ENCODE measurements at places on chromosomes 5 and 9.

GRCh38 chr5:27472000-27472763 lies 433.8 kb upstream of the CDH9 start:
- DNase-seq, result no peak

DNA sequence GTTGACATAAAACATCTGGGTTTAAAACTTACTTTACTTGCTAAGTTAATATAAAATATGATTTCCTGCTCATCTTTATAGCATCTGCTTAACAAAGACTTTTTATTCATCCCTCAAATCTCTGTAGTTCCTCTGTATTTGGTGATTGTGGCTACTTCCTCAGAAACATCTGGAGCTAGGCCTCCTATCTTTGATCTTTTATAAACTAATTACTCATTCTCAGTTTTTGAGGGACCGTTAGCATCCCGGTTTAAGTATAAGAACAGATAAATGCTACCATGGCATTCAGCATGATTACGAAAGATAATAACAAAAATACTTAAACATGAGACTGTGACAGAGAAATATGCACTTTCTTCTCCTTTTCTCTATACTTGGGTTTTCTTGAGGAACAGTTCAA lies 85.3 kb downstream of the SLC38A9 start:
- DNase-seq, result no peak

GRCh38 chr9:84779883-84780282 lies 110.4 kb downstream of the NTRK2 start:
- no peak for DNase-seq

DNA sequence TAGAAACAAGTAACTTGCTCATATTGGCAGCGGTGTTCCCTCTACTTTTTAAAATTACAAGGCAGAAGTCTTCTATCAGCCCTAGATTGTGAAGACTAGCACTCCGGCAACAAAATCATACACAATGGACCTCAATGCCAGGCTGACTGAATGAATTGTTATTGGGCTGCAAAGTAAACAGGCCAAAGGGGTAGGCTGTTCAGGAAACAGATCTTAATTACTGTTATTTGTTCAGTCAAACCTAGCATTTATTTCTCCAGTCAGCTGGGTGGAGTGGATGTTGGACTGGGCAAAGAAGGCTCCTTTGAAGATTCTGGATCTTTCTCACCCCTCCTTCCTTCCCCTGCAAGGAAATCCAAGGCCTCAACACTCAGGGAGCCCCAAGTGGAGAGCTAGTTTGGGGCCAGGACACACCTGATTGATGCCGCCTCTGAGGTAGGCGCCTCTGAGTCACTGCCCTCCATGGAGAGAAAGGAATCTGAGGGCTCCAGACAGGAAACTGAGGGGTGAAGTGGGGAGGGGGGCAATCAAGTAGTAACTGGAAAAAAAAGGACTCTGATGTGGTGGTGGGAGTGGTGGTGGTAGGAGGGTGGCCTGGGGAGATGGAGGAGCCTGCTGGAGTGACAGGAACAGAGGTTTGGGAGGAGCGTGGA lies 35.5 kb downstream of the SERINC5 start:
- DNase-seq, result no peak

GRCh38 chr5:131524431-131524830 lies 110.6 kb downstream of the RAPGEF6 start:
- DNase-seq, result no peak

- DNase-seq, result no peak
These were observed 294.3 kb downstream of the TAF11L14 start for GRCh38 chr5:17928581-17928981.

GRCh38 chr9:131324736-131325679 lies 35.5 kb downstream of the PLPP7 start:
- no peak for DNase-seq

- no peak for DNase-seq
These were observed 128.2 kb downstream of the MVB12B start for GRCh38 chr9:126454795-126455194.

DNA sequence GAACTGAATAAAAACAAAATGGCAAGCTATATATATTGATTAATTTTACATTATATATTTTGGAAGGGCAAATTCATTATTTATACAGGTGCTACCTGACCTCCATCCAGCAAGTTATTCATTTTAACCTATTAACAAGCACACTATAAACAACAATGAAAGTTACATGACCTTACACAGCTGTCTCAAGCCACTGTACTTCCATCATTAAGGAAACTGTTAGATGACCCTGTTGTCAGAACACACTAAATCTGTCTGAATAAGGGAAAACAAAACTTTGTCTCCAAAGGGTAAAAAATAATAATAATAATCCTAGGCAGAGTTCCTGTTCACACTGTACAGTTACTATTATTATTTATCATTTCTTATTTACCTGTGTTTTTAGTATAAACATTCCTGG lies 44.0 kb downstream of the NFIB start:
- no peak for DNase-seq

- DNase-seq, result no peak
These were observed 35.3 kb upstream of the AIF1L start for GRCh38 chr9:131060900-131061630.

- no peak for DNase-seq
These were observed 65.3 kb downstream of the CWC27 start for GRCh38 chr5:64834037-64834436.

DNA sequence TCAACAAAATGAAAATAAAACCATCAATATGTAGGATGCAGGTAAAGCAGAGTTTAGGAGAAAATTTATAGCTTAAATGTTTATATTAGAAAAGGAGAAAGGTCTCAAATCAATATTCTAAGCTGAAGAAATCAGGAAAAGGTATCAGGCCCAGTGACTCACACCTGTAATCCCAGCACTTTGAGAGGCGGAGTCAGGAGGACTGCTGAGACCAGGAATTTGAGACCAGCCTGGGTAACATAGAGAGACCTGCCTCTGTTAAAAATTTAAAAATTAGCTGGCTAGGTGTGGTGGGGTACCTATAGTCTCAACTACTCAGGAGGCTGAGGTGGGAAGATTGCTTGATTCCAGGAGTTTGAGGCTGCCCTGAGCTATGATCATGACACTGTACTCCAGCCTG lies 32.2 kb downstream of the CCDC69 start:
- DNase-seq, result no peak

DNA sequence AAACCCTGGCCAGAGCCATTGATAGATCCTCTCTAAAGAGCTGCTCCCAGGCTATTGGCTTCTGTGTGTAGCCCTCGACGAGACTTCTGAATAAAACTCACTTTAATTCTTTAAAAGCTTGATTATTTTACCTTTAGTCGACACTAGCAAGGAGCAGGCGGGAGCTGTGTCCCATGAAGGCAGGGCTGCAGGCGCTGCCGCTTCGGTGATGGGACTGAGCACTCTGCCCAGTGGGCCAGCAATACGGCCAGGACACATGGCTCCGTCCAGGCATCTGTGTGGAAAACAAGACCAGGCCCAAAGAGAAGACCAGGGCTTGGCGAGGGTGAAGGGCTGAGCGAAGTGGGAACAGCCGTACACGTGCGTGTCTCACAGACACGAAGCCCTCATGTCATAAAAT lies 365.9 kb downstream of the GADD45G start:
- DNase-seq, result no peak

DNA sequence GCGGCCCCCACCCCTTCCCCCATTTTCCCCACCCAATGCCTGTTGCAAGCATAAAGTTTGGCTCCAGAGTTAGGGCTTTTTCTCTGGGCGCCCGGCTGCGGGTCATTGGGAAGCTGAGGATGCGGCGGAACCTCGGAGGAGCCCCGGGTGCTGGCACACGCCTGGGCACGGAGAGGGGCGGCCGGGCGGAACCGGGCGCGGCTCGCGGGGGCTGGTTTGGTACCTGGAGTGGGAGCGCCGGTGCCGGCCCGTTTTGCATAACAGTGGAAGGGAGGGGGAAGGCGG lies 1.2 kb downstream of the PPARGC1B start:
- no peak for DNase-seq
